DMS79 treated with DMSO at 0.1 percent for 48 hours (cell line): ENCODE measurements at places on chromosomes 2 and 18.

DNA sequence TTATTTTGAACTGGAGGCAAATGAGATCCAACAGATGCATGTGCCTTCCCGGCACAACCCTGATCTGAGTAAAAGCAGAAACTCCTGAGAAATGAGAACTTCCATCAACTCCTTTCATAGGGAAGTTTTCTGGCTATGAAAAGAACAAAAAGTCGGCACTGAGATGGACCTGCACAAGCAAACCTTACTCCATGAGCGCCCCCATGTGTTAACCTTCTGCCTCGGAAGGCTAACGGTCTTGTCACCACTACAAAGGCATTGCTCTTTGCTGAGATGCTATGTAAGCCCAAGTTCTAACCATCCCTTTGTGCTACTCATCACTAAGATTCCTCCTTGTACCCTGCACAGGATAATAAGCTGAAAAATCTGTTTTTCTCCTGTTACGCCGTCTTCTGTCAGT, 57.3 kb upstream of the SULT1C3 start:
- no peak for DNase-seq

DNA sequence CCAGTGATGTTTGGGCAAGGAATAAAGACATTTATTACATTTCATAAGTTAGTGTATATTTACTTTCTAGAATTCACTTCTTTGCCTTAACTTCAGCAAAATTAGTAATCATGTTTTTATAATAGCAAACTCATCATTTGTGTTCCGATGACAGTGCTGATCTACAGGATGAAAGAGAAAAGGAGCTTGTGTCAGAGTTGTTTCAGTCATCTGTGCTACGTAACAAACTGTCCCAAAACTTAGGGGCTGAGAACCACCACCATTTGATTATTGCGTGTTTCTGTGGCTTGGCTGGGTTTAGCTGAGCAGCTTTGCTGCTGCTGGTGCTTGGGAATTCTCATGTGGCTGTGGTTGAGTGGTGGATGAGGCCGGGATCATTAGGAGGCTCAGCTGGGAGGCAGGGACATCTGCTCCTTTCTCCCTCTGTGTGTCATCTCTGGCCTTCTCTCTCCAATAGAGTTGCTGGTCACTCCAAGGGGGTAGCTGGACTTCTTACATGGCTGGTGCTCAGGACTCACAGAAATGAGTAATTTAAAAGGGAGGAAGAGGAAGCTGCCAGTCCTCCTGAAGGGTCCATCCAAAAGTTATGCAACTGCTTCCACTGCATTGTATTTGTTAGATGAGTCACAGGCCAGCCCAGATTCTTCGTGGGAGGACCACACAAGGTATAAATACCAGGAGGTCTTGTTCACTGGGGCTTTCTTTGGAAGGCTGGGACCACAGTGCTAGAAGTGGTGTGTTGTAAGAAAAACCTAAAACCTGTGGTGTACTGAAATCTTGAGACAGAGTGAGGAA, 43.4 kb upstream of the HAAO start:
- no peak for DNase-seq

GRCh38 chr18:26225022-26225693, 1.1 kb upstream of the TAF4B start:
- no peak for DNase-seq

- no peak for DNase-seq
These were observed 185.6 kb downstream of the AGAP1 start for GRCh38 chr2:235679471-235679870.

- no peak for DNase-seq
These were observed 8.0 kb upstream of the TMEM214 start for GRCh38 chr2:27024812-27025211.

DNA sequence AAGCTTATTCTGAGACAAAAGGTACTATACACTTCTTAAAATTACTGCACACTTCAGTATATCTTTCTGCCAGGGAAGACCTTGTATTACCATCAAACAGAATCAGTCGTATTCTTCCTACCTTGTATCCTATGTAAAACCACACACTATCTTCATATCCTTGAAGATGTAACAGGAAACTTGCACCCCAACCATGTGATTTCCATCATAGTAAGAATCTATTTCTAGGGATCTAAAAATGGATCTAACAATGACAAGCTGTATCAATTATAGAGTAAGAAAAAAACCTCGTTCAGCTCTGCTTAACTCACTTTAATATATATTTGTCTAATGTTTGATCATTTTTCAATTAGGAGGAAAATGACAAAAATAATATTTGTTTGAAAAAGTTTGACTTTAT, 60.2 kb downstream of the WDR75 start:
- DNase-seq, result no peak

GRCh38 chr2:101199251-101199791, 48.1 kb upstream of the TBC1D8 start:
- DNase-seq, result no peak

DNA sequence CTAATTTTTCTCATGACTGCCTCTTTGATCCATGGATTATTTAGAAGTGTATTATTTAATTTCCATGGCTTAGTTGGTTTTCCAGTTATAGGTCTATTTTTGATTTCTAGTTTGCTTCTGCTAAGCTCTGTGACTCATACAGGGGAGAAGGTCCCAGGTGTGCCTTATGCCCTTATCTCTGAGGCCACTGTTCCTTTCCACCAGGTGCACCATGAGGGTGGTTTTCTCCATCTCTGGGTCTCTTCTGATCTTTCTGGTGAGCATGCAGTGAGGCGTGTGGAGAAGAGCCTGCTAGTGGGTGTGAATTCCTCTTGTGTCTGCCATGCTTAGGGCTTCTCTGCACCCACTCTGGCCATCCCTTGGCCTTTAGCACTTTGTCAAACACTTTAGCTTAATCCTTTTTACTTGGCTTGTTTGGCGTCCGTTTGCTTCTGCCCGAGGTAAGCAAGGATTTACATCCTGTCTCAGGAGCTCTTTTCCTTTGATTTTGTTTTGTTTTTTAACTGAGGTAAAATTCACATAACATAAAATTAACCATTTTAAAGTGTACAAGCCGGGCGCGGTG, 129.8 kb upstream of the ARL4C start:
- DNase-seq, result no peak

DNA sequence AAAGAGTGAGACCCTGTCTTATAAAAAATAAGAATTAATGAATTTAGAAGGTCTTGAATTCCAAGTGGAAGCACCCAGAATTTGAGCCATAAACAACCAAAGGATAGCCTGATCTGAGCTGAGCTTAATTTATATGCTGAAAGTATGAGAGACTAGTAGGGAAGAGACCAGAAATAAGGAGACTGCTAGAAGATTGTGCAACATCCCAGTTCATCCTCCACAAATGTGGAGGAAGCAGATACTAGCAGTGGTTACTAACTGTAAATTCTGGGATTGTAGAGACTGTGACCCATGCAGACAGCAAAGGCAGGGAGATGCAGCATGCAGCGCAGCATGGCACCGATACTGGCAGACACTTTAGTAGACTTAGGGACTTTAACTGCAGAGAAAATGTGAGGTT, 1.5 kb upstream of the SULT1C2 start:
- DNase-seq, result no peak

GRCh38 chr2:30714811-30715709, 92.2 kb downstream of the CAPN13 start:
- no peak for DNase-seq

DNA sequence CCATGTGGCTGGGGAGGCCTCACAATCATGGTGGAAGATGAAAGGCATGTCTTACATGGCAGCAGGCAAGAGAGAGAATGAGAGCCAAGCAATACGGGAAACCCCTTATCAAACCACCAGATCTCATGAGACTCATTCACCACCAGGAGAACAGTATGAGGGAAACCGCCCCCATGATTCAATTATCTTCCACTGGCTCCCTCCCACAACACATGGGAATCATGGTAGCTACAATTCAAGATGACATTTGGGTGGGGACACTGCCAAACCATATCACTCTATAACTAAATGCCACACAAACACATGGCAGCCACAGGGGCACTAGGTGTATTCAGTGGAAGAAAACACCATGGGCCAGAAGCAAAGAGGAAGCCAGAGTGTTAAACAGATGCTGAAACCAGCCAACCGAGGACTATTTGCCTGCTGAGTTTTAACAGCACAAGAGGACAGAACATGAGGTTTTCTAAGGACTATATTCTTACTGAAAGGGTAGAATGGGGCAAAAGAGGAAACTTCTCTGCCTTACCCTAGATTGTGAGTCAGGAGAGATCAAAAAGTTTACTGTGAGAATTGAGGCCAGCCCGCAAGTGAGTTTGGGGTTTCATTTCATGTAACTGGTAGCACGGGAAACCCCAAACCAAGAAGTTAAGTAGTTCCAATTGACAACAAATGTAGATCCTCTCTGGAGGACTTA, 49.2 kb downstream of the SIGLEC15 start:
- DNase-seq, result no peak

GRCh38 chr2:63544017-63544627, 44.2 kb downstream of the WDPCP start:
- DNase-seq, result no peak

- peak; percentile 76 for DNase-seq
These were observed 76.5 kb downstream of the NOL10 start for GRCh38 chr2:10613263-10613662.

DNA sequence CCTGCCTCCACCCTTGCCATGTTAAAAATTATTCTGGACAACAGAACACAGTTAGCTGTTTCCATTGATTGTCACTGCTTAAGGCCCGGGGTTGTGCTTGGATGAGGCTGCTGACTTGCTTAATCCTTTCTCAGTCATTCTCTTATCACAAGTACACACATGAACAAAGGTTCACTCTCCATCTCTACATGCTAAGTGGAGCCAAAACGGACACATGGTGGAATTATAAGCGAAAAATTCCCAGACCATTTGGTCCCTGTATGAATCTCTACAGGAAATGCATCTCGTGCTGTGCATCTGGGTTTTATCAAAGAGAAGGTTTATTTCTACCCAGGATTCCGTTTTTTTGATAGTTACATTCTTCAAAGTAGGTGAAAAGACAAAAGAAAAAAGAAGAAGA, 177.5 kb upstream of the ETAA1 start:
- DNase-seq, result no peak

DNA sequence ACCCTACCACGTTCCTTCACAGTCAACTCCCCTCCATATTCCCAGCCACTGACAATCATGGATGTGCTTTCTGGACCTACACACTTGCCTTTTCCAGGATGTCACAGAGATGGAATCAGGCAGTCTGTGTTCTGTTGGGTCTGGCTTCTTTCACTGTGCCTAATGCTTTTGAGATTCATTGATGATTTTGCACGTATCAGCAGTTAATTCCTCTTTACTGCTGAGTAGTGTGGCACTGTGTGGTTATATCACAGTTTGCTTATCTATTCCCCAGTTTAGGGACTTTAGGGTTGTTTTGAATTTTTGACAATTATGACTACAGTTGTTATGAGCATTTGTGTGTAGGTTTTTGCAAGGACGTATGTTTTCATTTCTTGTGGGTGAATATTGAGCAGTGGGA, 191.7 kb downstream of the ACKR3 start:
- DNase-seq, result no peak

DNA sequence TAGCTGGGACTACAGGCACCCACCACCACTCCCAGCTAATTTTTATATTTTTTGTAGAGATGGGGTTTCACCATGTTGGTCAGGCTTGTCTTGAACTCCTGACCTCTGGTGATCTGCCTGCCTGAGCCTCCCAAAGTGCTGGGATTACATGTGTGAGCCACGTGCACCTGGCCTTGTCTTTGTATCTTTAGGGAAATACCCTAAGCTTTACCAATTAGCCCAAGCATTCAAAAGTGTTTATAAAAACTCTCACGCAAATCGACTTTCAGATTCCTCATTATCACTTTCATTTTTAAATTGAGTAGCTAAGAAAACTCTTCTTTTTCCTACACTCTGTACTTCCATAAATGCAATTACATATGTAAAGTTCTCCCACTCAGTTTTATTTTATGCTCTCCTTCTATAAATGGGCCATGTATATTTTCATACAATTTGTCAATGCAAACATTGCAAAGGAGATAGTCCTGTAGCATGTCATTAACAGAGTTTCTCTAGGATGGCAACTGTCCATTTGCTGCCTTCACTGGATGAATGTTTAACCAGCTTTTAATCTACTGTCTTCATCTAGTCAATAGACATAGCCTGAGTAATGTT, 326.2 kb upstream of the LRATD1 start:
- no peak for DNase-seq

DNA sequence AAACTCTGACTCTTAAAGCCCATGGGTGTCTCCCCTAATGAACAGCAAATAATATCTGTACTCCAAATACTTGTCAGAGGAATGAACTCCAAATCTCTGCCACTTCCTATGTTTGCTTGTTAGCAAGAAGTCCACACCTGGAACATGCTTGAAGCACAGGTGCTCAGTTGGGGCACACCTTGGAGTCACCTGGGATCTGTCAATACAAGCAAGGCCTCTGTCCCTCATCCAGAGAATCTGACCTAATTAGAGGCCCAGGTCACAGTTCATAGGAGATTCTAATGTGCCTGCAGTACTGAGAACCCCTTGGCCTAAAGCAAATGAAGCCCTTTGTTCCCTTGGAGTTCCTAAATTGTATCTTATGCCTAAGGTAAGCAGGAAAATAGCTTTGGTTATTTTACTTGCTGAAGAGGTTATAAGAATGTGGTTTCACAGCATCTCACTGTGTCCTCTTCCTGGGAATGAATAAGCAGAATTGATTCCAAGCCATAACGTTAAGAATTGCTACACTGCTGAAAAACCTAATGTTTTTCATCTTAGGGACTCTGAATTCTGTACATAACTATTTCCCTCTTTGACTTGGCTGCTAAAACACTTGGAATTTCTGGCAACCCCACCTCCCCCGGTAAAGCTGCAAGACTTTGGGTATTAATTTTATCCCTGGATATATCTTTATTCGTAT, 113.4 kb downstream of the PIEZO2 start:
- DNase-seq, result no peak

DNA sequence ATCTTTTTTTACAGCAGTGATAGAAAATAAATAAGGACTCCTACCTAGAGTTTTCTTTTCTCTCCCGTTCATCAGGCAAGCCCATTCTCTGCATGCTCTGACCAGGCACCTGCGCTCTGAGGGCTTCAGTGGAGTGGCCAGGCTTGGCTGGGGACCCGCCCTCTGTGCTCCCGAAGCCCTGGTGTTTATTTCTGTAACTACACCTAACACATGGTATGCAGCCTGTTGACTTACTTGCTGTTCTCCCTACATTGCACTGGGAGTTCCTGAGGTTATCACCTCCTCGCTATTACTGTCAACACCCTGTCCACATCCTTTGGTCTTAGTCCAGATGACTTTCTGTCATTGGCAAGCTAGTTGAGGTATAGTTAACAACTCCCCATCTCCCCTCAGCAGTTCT, 317.7 kb downstream of the LPIN1 start:
- DNase-seq, result no peak

GRCh38 chr2:36740061-36740460, 43.6 kb downstream of the VIT start:
- DNase-seq, result no peak

DNA sequence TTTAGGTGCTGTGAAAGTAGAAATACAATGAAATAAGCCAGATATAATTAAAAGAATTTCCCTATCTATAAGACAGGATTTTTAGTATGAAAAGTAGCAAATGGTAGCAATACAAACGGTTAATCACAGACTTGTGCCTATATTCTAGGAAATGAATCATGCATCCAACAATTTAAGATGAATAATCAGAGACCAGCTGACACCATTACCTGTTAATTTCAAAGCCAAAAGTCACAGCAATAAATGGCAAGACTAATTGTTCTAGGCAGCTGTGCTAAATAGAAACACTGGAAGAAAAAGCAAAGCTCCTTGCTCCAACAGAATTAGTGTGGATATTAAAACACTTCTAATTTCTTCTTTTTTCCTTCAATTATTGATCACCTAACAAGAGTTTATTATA, 35.1 kb upstream of the MPP4 start:
- DNase-seq, result no peak
